ENCODE measurements at places on chromosomes 16 and 17.

GRCh38 chr17:39751016-39751543 is 13.3 kb downstream of the GRB7 start:
- no peak for DNase-seq

DNA sequence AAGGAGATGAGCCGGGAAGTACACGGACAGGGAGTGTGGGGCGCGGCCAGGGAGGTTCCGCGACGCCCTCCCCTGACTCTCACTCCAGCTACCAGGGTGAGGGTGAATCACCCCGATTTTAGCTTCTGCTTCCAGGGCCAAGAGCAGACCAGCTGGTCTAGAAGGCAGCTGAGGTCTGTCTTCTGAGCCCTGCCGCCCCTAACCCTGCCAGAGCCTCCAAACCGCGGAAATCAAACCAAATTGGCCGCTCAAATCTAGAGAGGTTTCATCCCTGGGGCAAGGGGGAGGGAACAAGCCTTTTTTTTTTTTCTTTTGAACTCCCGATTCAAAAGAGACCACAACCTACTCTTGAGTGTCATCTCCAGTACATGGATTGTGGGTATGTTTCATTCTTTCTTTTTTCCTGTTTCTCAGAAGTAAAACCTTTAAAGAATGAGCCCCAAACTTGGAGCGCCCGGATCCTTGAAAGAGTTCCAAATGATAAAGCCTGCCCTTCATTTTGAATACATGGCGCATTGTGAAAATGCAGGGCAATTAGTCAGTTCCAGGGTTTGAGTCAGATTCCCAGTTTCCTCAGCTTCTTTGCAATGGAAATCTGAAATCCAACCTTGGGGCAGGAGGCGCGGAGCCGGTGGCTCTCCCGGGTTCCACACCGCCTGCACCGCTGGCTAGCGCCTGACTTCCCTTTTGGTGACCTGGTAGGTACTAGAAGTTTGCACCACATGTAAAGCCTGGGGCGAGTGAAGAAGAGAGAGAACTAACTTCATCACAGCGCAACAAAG is 16.5 kb upstream of the ZFHX3 start:
- peak; percentile 32 for DNase-seq

GRCh38 chr16:25176136-25176535 is 40.6 kb upstream of the AQP8 start:
- DNase-seq: no peak

DNA sequence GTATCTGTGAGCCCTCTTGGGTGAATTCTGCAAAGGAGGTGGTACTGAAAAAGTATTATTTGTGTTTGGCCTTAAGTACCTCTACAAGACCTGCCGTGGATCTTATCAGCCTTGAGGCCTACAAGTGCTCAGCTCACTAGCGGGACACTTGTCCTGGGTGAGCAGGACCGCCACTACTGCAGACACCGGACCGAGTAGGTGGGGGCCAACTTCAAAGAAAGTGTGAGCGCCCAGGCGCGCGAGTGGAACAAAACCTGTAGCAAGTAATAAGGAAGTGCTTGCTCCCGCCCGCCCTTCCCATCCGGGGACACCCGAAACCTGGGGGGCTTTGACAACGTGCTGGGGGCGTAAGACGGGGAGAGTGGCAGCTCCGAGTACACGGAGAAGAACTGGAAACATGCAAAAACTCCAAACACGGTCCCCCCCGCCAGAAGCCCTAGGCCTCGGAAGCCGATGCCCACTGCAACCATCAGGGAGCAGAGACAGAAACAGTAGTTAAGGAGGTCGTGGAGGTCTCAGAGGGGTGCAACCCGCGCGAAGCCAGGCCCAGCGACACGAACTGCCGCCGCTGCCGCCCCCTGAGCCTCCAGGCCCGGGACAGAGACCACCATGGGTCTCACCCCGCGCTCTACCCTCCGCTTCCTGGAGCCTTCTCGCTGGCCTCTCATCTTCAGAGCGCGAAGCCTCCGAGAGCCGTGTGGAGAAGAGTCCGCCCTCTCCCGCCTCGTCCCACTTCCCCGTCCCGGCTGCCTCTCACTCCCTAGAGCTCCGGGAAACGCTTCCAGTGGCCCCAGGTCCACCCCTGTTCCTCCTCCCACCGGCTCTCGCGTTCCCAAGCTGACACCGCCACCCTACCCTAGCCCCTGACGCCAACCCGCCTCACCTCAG is 537 bp downstream of the CNOT1 start:
- no peak for DNase-seq

DNA sequence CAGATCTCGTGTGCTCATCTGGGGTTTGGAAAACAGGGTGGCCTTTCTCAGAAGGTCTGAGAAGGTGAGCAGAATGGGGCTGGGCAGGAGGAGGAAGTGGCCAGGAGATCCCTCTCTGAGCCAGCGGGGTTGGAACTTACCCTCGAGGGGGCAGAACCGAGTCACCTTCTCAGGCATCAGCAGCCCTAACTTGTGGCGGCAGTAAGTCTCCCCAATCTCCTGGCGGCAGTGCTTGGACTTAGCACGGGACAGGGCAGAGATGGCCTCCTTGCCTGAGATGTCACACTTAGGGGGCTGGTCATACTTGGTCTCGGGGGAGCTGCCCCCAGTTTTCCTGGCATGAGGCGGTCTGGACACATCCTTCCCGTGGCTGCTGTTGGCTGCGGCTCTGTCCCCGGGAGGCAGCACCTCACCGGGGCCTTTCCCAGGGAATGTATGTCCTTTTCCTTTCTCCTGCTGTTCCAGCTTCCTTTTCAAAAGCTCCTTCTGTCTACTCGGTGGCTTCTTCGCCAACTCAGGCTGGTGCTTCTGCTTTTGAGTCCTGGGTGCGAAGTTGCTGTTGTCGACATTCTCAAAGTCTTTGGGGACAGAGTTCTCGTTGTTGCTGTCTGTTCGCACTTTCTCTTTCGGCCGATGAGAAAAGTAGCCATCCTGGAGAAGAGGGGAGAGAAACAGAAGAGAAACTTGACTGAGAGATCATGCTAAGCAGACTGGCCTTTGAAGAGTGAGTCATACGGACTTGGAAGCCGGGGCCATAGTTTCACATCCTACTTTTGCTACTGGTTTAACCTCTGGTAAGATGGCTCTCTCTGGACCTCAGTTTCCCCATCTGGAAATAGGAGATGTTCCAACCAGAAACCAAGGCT is 211.7 kb downstream of the XYLT1 start:
- DNase-seq: no peak

- no peak for DNase-seq
These were observed 809.5 kb upstream of the GOT2 start for GRCh38 chr16:59543641-59544040.

GRCh38 chr16:74874912-74875546 is 100.4 kb upstream of the FA2H start:
- no peak for DNase-seq

DNA sequence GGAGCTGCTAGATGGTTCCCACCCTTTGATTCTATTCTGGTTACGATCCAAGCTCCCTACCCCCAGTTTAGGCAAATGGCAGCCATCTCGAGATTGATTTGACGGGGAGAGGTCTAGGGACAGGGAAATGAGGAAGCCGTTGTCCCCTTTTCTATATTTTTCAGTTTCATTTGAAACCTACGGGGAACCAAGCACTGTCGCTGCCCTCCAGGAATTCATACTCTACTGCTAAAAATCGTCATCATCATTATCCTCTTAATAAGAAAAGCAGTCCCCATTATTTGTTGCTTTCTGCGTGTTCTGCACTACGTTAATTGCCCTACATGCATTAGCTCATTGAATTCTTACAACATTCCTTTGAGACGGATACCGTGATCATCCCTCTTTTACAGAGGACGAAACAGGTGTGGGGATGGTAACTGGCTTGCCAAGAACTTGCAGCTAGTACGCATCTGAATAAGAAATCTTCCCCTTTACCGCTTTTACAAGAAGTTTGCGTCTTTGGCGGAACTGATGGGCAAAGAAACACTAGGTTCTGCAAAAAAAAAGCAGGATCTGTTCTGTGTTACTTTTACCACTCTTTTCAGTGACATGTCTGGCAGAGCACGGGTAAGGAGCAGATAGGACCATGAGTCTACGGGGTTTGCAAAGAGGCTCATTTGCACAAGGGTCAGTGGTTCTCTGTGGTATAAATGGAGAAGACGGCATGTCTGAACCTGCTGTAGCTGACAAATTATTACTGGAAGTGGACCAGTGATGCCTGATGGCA is 1.1 kb downstream of the CCP110 start:
- DNase-seq: peak; percentile 28

DNA sequence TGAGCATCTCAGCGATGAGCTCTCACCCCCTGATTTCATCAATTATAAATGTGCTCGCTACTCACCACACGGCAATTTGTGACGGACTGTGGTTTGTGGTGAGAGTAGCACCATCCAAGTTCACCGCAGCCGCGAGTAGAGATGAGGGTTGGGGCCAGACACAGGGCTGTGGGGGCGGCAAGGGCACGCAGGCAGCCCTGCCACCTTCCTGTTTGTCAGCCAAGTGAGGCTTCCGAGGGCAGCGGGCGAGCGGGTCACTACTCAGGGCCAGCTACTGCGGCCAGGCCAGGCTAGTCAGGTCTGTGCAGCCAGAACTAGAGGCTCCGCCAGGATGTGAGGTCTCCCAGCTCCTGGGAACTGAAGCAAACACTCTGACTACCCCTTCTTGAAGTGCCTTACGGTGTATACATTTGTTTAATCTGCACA is 39.6 kb upstream of the MEOX1 start:
- no peak for DNase-seq

DNA sequence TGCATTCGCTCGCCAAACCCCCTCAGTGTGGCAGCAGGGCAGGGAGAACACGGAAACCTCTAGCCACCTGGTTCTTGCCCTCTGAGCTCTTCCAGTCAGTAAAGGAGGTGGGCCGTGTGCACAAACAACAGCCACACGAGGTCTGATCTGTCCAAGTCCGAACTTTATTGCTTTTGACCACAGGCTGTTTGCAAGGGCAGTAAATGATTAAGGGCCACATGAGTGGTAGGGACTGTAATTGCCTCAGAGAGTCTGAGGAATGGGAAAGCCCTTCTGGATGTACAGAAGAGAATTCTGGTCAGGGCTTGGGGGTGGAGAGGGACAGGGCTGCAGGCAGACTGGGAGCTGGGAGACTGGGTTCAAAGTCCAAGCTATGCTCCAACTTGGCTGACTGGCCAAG is 75.7 kb upstream of the LHX1 start:
- no peak for DNase-seq

DNA sequence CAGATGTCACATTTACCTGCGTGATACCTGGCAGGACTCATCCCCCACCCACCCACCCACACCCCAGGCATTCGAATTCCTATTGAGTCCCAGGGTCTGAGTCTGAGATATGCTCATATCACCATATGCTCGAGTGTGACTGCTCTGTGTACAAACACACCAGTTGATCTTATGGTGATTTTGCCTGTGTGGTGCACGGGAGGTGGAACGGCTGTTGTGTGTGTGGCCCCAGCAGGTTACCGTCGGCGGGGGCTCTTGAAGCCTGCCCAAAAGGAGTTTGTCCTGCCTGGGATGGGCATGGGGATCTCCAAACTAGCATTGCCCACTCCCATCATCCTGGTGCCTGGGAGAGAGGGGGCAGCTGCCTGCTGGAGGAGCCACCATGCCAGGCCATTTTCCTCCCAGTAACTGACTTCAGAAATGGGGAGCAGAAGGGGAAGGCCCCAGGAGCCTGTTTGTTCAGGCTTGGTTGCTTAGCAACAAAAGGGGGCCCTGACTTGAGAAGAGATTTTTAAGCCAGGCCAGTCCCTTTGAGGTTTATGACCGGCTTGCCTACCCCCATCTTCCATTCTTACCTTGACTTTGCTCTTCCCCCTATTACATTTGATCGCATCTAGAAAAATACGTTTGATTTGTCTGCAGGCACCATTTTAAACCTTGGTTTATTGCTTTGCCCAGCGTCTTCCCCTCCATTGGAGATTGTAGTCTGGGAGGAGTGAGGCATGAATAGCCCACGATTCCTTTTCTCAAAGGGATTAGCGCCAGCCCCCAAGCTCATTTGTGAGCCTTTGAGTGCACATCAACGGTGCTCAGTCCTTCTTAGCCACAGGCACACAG is 217.7 kb downstream of the CCDC182 start:
- no peak for DNase-seq

GRCh38 chr17:74691151-74691550 is 21.6 kb downstream of the CD300LF start:
- DNase-seq: no peak

- DNase-seq: no peak
These were observed 559.9 kb upstream of the HSBP1 start for GRCh38 chr16:83247767-83248372.

- no peak for DNase-seq
These were observed 5.4 kb upstream of the GIP start for GRCh38 chr17:48973806-48974205.

GRCh38 chr16:46830417-46830901 is 521 bp downstream of the C16orf87 start:
- DNase-seq: no peak

GRCh38 chr17:39791111-39791992 is 53.6 kb downstream of the GRB7 start:
- DNase-seq: no peak

DNA sequence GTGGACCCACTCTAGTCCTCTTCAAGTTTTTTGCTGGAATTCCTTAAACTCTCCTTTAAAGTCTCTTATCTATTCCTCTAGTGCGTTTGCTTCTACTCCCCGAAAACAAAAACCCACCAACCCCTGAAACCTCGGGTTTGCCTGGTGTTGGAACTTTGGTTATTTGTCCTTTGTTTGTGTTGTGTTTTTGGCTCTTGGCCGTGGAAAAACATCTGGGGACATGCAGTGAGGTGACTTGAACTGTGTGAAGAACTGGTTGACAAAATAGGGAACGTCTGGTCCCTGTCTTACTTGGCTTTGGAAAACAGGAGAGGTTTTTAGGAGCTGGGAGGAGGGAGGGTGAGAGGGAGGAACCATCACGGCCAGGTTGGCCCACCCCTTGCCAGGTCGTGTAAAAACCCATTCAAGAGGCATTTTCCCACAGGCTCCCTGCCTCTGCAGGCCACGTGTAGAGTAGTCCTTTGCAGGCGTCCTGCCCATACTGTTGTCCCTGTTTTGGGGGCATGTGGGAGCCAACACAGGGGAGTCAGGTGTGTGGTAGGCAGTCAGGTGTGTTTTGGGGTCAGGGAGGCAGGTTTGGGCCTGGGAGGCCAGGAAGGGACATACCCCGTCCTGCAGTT is 169.3 kb downstream of the RAB11FIP4 start:
- DNase-seq: no peak

GRCh38 chr17:78205124-78205775 is 8.8 kb upstream of the BIRC5 start:
- no peak for DNase-seq
